ENCODE measurements at places on chromosomes 1 and 21. TPM values are rescaled to one million over a fixed set of nuclear protein-coding genes. Genes with fewer than 3 reads are reported as not detected.

DNA sequence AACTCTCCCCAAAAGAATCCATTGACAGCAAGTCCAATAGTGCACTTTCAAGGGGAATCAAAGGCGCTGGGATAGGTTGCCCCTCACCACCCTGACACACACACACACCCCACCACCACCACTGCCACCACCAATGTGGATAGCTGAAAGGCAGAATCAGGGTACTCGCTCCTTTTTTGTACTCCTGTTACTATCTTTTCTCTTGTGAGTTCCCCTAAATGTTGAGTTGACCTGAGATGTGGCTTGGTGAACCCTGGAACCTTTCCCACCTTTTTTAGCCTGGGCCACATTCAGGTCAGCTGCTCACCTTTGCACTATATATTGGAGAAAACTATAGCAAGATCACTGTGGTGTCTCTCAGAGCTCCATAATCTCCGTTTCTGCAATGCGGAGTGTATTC is 3.9 kb downstream of the S100A8 start:
- DNase-seq = no peak

GRCh38 chr1:91913018-91913417 is 27.1 kb upstream of the TGFBR3 start:
- no peak for DNase-seq

DNA sequence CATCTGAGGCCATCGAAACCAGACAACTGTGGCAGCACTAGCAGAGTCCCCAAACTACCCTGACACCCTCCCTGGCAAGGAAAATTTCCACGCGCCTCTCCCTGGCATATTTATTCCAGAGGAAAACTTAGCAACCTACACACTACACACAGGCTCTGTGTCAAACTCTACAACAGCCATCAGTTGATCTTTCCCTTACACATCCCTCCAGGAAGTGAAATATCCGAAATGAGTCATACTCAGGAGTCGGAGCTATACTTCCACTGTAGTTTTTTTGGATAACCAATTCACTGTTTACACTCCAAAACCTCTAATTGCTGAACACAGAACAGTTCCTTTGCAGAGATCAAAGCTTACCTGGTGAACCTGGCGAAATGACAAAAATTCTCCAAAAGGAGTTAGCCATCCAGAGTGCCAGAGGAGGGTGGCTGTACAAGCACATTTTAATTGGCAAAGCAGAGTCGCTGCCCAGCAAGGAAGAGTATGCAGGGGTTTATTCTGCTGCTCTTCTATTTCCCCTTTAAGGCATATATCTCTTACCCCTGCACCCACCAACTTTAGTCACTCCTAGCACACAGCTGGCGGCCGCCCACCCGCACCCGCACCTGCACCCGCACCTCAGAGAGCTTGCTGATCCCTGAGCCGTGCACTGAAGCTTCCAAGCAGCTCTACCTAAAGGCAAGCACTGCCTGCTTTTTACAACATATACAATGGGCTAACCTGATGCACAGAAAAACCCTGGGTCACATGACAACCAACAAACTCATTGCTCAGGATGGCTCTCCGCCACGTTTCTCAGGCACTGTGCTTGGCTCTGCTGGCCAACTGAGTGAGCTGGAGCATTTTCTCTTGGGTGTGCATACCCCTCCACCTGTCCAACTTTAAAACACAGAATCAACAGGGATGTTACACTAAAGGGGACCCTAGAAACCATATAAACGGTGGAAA is 54.9 kb downstream of the CAPZB start:
- DNase-seq = no peak

DNA sequence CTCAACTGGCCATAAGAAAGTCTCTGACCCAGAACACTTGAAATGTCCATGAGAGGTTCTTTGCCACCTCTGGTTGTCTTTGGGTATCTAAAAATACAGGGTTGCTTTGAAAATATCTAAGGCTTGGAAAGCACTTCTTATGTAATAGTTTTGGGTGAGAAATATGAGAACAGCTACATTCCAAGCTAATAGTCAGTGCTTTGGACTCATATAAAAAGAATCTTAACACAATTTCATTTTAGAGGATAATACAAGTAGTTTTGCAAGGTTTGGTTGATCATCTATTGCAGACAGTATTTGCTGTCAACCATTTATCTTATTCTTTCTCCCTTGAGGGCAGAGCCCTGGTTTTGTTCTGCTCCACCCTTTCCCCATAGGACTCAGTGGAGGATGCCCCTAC is 207.5 kb downstream of the KCNK2 start:
- DNase-seq = no peak

DNA sequence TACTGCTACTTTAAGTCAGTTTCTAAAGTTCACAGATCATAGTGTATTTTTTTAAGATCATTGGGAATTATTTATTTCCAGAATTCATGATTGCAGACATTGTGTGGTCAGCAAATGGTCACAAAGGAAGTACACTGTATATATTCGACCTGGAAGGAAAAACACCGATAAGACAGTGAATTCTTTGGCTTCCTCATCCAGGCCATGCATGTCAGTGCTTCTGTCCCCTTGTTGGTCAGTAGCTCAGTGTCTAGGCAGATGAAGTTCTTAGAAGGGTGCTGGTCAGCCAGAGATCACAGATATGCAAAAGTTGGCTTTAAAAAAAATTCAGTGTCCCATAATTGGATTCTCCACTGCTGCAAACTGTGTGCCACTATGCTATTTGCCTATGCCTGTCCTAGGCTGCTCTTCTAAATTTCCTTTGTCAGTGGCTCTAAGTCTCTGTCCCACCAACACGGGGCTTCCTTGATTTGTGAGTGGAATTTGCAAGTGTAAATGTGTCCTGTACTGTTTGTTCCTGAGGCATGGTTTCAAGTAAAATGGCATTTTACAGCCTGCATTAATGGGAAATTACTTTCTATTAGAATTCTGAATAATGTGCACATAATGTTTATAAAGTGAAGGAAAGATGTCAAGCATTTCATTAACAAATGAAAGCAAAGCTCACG is 12.0 kb upstream of the VAMP4 start:
- DNase-seq = no peak

- peak; percentile 50 for DNase-seq
Observed at GRCh38 chr1:23799570-23800399, 769 bp downstream of the GALE start.

DNA sequence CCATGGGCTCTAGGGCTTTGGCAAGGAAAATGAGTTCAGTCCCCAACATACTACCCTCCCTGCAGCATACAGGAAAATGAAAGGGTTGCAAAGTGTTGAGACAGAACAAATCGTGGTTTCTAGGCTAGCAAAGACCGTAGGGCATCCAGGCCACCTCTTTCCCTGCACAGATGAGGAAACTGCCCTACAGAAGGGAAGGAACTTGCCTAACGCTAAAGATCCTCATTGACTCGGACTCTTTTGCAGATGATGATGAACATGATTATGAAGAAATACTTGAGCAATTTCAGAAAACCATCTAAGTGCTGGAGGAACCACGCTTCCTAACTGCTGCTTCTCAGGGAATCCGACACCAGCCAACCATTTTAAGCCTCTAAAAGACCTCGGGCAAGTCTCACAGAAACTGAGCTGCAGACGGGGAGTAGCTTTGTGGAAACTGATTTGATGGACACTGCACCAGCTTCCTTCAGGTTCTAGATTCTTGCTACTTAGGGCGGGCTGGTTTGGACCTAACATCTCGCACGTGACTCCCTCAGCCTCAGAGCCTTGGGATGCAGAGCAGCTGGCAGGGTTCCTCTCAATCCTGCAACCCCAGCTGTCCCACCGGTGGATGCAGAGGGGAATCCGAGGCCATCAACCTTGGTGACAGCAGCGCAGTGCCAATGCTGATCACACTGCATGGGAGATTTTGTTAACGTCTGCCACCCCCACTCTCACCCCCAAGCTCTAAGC is 13.4 kb downstream of the THEMIS2 start:
- DNase-seq = no peak

GRCh38 chr1:230698130-230698529 is 15.8 kb downstream of the AGT start:
- no peak for DNase-seq

Gene SLAMF8
- polyA plus RNA-seq = 4.0 TPM

Gene PLOD1
- 81.9 TPM for polyA plus RNA-seq

Gene ERICH3
- polyA plus RNA-seq = not detected

Gene CELA3A
- polyA plus RNA-seq = not detected

Gene TDRD5
- polyA plus RNA-seq = not detected

Gene CR2
- polyA plus RNA-seq = not detected
